GM04503 (cell line): ENCODE measurements at places on chromosomes 7 and 10.

- DNase-seq: no peak
Observed at GRCh38 chr10:106913348-106913747, 251.2 kb downstream of the SORCS1 start.

DNA sequence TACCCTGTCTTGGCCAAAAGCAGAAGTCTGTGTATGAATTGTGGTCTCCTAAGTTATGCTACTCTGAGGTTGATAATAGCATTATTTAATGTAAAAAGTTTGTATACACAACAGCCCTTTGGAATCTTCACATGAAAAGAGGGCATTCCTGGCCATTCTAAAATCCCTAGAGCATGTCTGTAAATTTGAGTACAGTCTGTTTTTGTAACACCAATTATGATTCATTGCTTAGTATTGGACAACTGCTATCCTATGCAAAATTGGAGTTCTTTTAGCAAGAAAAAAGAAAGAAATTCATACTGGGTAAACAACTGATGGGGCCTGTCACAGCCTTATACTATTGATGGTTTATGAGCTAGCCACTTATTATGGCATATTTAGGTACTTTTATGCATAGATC, 10.2 kb downstream of the CUTC start:
- DNase-seq: no peak

DNA sequence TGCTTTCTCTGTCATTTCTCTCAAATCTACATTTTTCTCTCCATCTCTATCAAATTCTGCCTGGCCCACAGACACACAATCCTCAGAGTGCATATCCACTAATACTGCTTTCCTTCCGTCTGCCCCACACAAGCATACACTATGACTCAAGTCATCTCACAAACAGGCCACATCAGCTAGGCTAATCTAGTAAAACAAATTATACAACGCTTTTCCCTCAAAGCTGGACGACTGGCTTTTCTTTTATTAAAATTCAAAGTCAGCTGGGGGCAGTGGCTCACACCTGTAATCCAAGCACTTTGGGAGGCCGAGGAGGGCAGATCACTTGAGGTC, 161.1 kb downstream of the FAM107B start:
- no peak for DNase-seq

- no peak for DNase-seq
Observed at GRCh38 chr7:100640517-100641440, 573 bp downstream of the TFR2 start.

- DNase-seq: no peak
Observed at GRCh38 chr7:134121632-134122139, 5.5 kb upstream of the LRGUK start.

DNA sequence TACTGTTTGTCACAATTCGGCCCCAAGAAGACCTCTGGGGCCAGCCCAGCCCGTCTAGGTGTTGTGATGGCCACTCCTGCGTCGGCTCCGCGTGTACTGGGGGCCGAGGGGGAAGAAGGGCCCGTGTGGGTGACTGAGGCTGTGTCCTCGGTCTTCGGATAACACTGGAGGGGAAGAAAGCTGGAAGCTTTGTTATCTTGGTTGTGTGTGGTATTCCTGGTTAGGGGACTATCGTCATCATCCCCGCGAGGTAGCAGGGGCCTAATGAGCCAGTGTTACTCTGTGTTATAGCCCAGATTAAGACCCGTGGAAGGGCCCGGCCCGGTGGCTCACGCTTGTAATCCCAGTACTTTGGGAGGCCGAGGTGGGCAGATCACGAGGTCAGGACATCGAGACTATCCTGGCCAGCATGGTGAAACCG, 854 bp downstream of the MTG1 start:
- DNase-seq: no peak

DNA sequence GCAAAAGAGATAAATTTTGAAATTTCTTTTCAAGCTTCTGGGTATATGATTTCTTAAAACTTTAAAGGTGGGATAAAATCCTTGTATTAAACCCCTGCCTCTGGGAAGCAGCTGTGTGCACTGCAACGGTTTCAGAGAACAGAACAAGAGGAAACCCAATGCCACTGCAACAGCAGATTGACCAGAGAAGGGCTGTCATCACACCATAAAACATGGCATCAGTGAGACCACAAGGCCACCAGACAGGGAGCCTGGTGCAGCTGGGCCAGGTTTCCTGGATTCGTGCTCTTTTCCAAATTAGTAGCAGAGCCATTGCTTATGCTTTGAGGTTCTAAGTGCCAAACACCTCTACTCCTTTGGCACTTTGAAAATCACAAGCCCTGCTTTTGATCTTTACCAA, 152.4 kb downstream of the PRPF18 start:
- DNase-seq: no peak
